ENCODE measurements at places on chromosomes 6 and 20. TPM values are rescaled to one million over a fixed set of nuclear protein-coding genes. Genes with fewer than 3 reads are reported as not detected.

Gene SNRPB2
- 94.7 TPM for total RNA-seq

- H3K27ac ChIP-seq = no peak overlapping the region
- no peak overlapping the region for H3K4me3 ChIP-seq
- peaks cover 3% of the 10 kb centered on the region for H3K36me3 ChIP-seq
Observed at GRCh38 chr6:47209632-47210031, 100.1 kb downstream of the TNFRSF21 start.

- DNase-seq = peak; percentile 67
- H3K27ac ChIP-seq = no peak within 1 kb of the TSS
- H3K36me3 ChIP-seq = peaks cover 2% of the 10 kb centered on the region
- H3K4me3 ChIP-seq = peak within 1 kb of the TSS; percentile 89
- peaks cover 42% of the 10 kb centered on the region for H3K4me1 ChIP-seq
- peaks cover 74% of the 10 kb centered on the region for H3K27me3 ChIP-seq
Observed at GRCh38 chr6:1609648-1610496, at the start of gene FOXC1. FOXC1 (plus strand) TSS chr6:1609915; CDS start chr6:1610446, 531 bp downstream.

GRCh38 chr6:15411766-15412165 lies 165.9 kb downstream of the JARID2 start:
- no peak overlapping the region for H3K27ac ChIP-seq
- peaks cover 54% of the 10 kb centered on the region for H3K4me1 ChIP-seq
- no peak for DNase-seq
- H3K27me3 ChIP-seq = no peaks in the 10 kb centered on the region

- peaks cover 18% of the 10 kb centered on the region for H3K4me1 ChIP-seq
- peaks cover 8% of the 10 kb centered on the region for H3K36me3 ChIP-seq
- H3K4me3 ChIP-seq = no peak overlapping the region
- DNase-seq = no peak
- H3K27me3 ChIP-seq = no peaks in the 10 kb centered on the region
- H3K27ac ChIP-seq = no peak overlapping the region
Observed at GRCh38 chr6:14467591-14467990, 350.0 kb downstream of the CD83 start.

DNA sequence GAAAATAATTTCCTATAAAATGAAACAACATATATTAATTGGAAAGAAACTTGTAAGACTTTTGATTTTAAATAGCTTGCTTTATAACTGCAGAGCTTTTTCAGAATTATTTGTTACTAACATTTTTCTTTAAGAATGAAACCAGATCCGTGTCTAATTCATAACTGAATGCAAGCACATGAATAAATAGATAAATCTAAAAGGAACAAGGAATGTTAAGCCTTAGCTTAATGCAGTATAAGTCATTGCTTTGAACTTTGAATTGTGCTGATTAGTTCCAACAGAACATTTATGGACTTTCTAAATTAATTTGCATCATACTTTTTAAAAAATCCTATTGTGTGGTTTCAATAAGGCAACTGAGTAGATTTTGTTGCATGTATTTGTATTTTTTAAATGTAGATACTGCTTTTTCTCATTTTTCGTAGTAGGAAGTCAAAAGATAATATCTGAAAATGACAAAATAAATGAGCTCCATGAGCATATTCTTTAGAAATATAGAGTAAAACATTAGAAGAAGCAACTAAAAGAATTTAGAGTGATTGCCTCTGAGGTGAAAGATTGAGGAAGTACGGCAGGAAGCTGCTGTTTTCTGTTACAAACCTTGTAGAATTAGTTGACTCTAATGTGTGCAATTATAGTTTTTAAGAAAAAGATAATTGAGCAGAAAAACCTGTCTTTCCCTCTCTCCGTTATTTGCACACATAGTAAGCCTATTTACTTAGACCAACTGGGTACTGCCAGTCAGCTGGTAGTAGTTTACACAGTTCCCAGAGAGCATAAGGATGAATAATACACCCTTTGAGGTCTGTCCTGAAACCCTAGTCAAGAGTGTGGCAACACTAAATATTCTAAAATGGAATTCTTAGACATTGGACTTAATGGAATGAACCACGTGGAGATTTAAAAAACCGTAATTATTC lies 32.6 kb upstream of the SLC35D3 start:
- no peaks in the 10 kb centered on the region for H3K27me3 ChIP-seq
- H3K36me3 ChIP-seq = no peaks in the 10 kb centered on the region
- DNase-seq = no peak
